Mucosa of descending colon (tissue), 3 donors: ENCODE measurements at places on chromosomes 6 and 20.

- DNase-seq, result no peak
Observed at GRCh38 chr6:33391922-33392594, 435 bp downstream of the KIFC1 start.

DNA sequence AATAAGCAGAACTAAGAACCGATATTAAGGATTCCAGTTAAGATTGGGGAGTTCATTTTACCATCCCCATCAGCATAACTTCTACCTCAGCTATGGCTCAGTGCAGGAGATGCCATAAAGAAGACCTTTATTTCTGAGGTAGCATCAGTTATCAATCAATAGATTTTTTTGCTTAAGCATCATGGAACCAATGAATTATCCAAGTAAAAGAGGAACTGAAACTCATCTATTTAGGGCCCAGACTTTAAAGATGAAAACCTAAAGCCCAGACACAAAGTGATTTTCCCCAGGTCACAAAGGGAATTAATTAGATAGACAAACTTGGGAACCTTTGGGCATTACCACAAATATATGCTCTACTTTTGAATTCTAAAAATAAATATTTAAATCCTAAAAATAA, 59.2 kb upstream of the TINAG start:
- no peak for DNase-seq

DNA sequence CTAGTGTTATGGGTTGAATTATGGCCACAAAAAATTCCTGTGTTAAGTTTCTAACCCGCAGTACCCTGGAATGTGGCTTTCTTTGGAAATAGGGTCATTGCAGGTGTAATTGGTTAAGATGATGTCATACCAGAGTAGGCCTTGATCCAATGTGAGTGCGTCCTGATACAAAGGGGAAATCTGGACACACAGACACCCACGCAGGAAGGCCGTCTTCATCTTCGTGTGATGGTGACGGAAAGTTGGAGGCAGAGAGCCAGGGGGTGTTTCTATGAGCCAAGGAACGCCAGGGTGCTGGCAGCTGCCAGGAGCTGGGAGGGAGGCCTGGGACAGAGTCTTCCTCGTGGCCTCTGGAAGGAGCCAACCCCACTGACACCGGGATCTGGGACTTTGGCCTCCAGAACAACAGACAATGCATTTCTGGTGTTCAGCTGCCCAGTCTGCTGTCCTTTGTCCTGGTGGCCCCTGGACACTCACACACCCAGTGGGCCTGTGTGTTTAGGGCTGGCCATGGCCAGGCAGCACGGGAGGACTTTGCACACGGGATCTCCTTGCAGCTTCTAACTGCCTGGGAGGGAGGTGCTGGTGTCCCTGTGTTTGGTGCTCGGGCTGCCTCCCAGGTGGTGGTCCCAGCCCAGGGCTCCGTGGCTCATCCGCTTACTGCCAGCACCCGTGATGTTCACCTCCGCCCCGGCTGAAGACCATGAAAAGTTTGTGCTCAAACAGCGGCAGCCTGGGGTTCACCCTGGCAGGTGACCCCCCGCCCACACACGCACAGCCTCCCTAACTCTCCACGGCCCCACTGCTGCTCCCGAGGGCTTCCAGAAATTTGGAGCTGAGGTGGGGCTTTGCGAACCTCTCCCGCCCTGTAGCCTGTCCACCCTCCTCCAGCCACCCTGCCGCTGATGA, 53.4 kb upstream of the GATA5 start:
- DNase-seq, result no peak

- peak; percentile 79 for DNase-seq
Observed at GRCh38 chr6:12262236-12263061, 27.7 kb upstream of the EDN1 start.

DNA sequence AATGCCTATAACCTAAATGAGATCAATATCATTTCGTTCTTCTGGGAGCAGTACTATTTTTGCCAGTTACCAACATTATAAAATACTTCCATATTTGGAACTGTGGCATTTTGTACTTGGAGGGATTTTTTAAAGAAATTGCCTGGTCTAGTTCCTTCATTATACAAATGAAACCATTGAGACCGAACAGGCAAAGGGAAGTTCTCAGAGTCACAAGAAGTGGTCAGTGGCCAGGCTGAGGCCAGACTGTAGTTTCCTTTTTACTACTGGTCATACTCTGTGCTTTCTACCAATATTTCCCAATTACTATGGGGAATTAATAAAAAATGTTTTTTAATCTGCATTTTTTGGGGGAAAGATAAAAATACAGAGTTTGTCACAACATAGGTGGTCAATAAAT, 332.0 kb downstream of the NRN1 start:
- no peak for DNase-seq

DNA sequence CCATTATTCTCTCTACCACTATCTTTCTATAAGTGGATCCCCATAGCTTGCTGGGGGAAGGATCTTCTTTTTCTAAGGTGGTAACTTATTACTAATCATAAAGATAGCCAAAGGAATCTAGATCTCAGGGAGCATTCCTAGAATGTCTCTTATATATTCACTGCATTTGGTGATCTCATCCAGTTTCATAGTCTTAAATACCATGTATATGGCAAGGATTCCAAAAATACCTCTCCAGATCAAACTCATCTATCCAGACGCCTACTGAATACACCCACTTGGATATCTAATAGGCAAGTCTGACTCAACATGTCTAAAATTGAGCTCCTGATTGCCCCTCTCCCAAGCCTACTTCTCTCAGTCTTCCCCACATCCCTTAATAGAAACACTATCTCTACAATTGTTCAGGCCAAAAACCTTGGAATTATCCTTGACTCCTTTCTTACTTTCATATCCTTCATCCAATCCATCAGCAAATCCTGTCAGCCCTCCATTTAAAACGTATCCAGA, 264.4 kb downstream of the HACE1 start:
- no peak for DNase-seq

DNA sequence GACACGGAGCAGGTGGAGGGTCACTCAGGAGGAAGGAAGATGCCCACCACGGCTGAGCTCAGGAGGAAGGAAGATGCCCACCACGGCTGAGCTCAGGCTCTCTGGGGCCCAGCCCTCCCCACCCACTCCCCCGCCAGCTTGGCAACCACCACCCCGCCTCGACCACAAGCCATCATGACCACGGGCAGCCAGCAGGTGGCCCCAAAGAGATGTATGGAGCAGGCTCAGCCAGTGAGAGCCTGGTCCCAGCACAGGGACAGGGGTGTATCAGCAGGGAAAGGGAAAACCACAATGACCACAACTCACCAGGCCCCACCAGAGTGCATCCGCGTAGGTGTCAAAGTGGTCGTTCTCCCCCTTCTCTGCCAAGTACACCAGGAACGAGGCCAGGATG, 30.4 kb downstream of the KCNQ2 start:
- peak; percentile 63 for DNase-seq

DNA sequence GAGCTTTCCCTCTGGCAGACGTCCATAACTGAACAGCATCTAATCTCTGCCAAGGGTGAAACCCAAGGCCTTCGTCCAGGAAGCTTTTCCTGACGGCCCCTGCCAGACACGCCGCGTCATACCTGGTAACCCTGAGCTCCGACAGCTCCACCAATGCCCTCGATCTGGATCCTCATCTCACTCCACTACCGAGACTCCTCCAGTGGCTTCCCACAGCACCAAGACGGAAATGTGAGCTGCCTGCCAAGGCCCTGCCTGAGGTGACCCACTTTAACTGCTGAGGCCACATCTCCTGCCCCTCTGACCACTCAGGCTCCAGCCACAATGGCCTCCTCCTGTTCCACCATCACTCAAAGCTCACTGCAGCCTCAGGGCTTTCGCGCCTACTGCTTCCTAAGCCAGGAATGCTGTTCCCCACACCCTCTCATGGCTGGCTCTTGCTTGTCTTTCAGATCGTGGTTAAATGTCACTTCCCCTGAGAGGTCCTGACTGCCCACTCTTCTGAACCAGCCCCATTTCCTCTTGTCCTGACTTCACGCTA, 143.2 kb downstream of the PREX1 start:
- DNase-seq, result no peak

DNA sequence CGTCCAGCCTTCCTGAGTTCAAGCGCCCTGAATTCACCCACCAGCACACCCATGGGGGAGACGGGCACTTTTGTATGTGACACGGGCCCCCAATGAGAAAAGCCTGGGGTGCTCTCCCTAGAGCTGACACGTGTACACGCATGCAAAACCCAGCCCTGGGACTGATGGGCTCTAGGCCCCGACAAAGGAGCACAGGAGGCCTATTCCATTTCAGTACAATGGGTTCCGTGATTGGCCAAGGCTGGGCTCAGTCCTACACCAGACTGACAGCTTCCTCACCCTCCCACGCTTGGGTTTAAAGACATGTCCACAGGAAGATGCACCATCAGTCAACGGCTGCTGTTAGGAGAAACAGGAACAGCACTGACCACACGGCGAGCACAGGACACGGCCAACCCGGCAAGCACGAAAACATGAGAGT, 8.8 kb downstream of the ZBTB46 start:
- DNase-seq, result no peak

DNA sequence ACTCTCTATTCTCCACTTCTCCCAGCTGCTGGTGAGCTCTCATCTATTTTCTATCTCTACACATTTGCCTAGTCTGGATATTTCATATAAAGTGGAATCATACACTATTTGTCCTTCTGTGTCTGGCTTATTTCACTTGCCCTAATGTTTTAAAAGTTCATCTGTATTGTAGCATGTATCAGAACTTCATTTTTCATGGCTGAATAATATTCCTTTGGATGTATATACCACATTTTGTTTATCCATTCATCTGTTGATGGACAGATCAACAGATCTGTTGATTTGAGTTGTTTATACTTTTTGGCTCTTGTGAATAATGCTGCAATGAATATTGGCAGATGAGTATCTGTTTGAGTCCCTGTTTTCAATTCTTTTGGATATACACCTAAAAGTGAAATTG, 49.6 kb downstream of the NHLRC1 start:
- no peak for DNase-seq

- no peak for DNase-seq
Observed at GRCh38 chr20:38214256-38215193, 46.0 kb downstream of the KIAA1755 start.

DNA sequence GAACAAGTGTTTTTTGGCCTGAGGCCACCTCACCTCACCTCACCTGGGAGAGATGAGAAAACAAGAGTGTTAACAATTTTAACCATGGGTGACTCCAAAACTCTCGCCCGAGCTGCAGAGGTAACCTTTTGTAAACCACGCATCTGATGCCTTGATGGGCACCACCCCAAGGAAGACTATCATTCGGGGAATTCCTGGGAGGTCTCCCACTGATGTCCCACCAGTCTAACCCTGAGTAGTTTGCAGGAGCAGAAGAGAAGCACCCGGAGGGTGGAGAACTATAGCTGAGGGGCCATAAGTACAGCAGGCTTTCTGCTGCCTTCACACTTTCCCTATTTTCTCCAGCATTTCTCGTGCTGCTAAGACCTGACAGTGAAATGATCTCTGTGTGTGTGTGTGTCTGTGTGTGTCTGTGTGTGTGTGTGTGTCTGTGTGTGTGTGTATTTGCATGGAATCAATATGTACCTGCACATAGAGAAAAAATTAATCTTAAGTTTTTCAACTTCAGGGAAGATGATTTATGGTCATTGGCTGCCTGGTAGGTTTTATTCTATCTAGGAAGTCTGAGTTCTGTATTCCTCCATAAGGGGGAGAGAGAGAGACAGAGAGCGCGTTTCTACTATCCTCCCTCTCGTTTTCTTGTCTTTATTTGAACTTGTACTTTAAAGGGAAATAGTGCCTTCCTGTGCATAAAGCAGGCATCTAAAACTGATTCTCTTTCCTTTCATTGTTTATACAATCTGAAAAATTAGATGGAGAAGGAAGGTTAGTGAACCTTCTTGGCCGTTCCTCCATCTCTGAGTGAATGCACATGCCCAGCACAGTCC, 75.8 kb downstream of the CAP2 start:
- no peak for DNase-seq

DNA sequence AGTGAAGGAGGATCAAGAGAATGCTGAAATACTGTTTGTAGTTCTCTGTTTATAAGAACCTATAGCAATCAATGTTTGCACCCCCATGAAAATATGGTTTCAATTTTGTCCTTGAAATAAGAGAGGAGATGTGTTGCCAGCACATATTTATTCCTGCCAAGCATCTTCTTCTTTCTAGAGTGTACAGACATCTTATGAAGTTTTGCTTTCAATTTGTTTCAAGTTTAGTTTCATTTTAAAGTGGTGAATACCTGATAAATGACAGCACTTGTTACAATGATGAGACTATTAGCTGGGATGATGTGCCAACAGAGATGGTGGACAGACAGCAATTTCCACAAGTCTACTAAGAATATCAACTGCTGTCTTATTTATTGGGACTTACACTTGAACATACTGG, 39.2 kb upstream of the CENPW start:
- DNase-seq, result no peak

- no peak for DNase-seq
Observed at GRCh38 chr6:45915780-45916468, 99.7 kb downstream of the CLIC5 start.

- no peak for DNase-seq
Observed at GRCh38 chr6:90249034-90249433, 47.6 kb downstream of the BACH2 start.

DNA sequence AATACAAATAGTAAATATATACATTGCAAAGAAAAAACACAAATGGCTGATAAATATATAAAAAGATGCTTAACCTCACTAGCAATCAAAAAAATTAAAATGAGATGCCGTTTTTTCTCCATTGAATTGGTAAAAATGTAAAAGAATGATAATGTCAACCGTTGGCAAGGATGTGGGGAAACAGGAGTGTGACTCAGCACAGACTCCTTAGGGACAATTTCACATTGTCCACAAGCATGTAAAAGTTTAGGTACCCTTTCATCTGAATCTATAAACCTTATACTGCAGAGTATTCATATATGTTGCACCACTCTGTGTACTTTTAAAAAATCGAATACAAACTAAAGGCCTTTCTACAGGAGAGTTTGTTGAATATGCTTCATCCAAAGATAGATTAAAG, 143.1 kb upstream of the RREB1 start:
- DNase-seq, result no peak

GRCh38 chr20:13898012-13898612, 92.3 kb downstream of the SEL1L2 start:
- DNase-seq, result no peak

- no peak for DNase-seq
Observed at GRCh38 chr6:75495011-75495410, 1.4 kb upstream of the FILIP1 start.

GRCh38 chr6:154510144-154510905, at the start of gene CNKSR3:
CNKSR3 (minus strand) TSS chr6:154510685; CDS start chr6:154510114, 571 bp downstream.
- DNase-seq, result peak; percentile 87

GRCh38 chr20:19849341-19850197, 91.5 kb downstream of the RIN2 start:
- DNase-seq, result no peak

DNA sequence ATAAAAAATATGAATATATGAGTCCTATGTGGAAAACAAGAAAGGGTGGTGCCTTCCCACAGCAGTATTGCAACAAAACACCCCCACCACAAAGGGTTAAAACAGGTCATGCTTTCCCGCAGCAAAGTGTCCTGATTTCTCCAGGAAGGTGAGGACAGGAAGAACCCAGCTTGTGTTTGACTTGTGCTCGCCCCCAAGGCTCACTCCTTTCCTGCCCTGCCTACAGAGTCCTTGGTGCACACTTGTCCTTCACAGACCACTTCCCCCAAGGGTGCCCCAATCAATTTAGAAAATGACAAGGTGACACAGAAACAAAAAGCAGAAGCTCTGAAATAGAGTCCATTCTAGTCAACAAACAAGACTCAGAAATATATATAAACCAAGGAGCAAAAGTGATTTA, 237.4 kb downstream of the PTPRK start:
- no peak for DNase-seq

GRCh38 chr6:101066481-101066880, 185.4 kb upstream of the ASCC3 start:
- no peak for DNase-seq
